SJCRH30 (cell line): ENCODE measurements at places on chromosomes 6 and 20. TPM values are rescaled to one million over a fixed set of nuclear protein-coding genes. Genes with fewer than 3 reads are reported as not detected.

The LRRC73 gene
- total RNA-seq: 0.14 TPM in 1 of 2 replicates, not detected in the other

The KIF13A gene
- 13.3 and 18.9 TPM in 2 replicates for total RNA-seq

The XKR7 gene
- total RNA-seq: 0.02 and 0.03 TPM in 2 replicates

GRCh38 chr20:43537921-43538877 is 20.6 kb upstream of the SGK2 start:
- peak; percentile 90 for DNase-seq
- H3K36me3 ChIP-seq: no peaks in the 10 kb centered on the region
- H3K4me1 ChIP-seq: no peaks in the 10 kb centered on the region
- H3K27ac ChIP-seq: no peak overlapping the region
- H3K27me3 ChIP-seq: no peaks in the 10 kb centered on the region

The TGM2 gene
- 0.10 and 0.13 TPM in 2 replicates for total RNA-seq
